ENCODE measurements at places on chromosomes 1 and 21.

- DNase-seq, result no peak
These were observed 52.8 kb downstream of the DPT start for GRCh38 chr1:168676029-168676812.

GRCh38 chr1:6860401-6860800, 75.1 kb downstream of the CAMTA1 start:
- no peak for DNase-seq

GRCh38 chr1:7084232-7084894, 299.1 kb downstream of the CAMTA1 start:
- no peak for DNase-seq

- no peak for DNase-seq
These were observed 91.5 kb upstream of the GCLM start for GRCh38 chr1:94000510-94001282.

DNA sequence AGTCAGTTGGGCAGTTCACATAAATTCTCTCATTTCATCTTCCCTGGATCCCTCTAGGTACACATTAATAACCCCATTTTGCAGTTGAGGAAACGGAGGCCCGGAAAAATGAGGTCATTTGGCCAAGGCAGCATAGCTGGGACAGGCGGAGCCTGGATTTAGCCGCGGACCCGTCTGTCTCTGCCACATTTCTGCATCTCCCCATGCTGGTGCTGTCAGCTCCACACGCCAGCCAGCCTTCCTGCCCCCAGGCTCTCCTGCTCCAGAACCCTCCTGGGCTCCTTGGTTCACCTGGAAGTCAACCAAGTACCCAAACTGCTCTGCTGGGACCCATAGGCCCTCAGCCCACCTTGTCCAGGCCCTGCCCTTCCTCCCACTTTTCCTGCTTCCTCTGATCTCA, 7.6 kb downstream of the FOXO6 start:
- DNase-seq, result no peak

- no peak for DNase-seq
These were observed 6.3 kb downstream of the NGF start for GRCh38 chr1:115331558-115332331.

DNA sequence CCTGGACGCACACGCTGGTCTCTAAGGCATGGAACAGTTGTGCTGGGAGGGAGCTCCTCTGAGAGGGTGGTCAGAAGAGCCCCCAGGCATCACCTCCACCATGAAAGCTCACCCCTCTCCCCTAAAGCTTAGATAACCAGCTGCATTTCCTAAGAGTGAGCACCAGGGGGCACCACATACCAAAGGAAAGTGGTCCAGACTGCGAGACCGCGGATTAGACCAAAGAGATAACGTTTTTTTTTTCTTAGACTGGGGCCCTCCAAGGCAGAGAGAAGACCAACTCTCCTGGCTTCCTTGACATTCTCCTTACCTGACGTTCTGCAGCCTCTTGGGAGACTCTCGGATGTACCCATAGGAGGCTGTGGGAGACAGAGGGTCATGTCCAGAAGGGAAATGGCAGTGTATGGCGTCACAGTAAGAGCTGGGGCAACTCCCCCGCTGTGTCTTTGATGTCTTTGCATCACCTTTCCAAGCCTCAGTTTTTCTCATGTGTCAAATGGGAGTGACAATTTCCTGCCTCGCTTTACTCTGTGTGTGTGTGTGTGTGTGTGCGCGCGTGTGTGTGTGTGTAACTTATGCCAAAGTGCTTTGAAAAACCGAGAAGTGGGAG, 12.3 kb upstream of the IFNLR1 start:
- peak; percentile 75 for DNase-seq

GRCh38 chr1:235366286-235366685, 941 bp upstream of the TBCE start:
- no peak for DNase-seq

GRCh38 chr1:182835806-182836205, 3.3 kb upstream of the DHX9 start:
- DNase-seq, result no peak

DNA sequence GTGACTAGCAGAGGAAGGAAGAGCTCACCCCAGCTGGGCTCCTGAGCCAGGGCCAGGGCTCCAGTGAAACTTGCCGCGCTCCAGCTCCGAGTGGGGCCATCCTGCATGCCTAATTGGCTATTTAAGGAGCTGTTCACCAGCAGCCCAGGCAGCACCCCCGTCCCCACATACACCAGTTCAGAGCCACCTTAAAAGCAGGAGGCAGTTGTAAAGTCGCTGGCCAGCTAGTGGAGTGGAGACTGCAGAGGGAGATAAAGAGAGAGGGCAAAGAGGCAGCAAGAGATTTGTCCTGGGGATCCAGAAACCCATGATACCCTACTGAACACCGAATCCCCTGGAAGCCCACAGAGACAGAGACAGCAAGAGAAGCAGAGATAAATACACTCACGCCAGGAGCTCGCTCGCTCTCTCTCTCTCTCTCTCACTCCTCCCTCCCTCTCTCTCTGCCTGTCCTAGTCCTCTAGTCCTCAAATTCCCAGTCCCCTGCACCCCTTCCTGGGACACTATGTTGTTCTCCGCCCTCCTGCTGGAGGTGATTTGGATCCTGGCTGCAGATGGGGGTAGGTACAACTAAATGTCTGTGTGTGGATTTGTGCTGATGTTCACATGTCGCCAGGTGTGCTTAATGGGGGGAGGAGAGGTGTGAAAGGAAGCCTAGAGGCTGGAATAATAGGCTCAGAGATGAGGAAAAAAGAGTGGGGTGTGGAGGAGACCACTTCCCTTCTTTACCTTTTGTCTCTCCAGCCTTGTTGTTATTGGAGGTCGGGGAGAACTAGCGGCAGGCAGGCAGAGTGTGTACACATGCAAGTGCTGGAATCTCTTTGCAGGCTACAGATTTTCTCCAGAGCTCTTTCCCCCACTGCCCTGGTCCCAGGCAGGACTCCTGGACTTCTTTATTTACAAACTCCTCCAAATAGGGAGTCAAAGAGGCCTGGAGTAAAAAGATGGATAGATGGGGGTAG, at the start of gene CA14:
Gene CA14 (plus strand): TSS at position 151 of the 962 bp plus-strand sequence. CDS start 355 bp downstream, at position 506.
- peak; percentile 25 for DNase-seq

GRCh38 chr21:15976807-15977206, 247.0 kb downstream of the USP25 start:
- peak; percentile 7 for DNase-seq

- no peak for DNase-seq
These were observed 6.4 kb upstream of the PROK1 start for GRCh38 chr1:110444561-110444960.

DNA sequence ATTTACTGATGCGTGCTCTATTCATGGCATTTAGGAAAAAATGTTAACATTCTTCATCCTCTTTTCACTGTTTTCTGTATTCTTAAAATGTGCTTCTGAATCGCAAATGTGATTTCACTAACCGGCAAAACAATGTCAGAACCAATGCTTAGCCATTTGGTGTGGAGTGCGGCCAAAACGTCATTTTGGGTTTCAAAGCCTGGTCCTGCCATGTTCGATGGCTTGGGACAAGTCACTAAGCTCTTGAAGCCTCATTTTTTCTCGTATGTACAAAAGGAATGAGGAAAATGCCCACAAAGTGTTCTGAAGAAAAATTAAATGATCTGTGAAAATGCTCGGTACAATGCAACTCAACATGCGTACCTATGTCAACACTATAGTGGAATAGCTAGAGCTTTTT, 175.3 kb downstream of the APP start:
- DNase-seq, result no peak

DNA sequence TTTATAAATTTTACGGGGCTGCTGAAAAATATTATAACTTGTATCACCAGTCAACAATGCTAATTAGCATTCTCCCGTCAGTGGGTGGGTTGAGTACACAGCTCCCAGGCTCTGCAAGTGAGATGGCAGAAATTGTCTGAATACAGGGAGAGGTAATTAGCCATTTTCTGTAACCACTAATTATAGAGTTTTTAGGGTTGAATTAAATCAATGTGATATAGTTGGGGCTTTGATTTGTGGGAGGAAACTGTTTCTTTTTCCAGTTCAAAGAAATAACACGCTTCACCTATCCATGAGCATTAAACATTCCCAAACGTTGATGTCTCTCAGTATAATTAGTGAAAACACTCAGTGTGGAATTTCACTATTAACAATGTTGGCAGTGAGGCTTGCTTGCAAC, 1.5 kb downstream of the VANGL1 start:
- DNase-seq, result no peak

DNA sequence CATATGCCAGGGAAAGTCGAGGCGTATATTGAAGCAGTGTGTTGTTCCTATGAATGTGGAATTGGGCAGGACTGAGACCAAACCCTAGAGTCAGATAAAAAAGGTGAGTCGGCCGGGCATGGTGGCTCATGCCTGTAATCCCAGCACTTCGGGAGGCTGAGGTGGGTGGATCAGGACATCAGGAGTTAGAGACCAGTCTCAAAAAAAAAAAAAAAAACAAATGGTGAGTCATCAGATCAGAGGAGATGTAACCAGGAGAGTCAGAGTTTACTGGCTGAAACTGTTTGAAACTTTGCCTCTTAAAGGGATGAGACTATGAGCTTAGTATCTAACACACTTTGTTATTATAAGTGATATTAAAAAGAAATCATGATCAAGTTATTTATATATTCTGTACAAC, 26.4 kb upstream of the SYCP1 start:
- no peak for DNase-seq

DNA sequence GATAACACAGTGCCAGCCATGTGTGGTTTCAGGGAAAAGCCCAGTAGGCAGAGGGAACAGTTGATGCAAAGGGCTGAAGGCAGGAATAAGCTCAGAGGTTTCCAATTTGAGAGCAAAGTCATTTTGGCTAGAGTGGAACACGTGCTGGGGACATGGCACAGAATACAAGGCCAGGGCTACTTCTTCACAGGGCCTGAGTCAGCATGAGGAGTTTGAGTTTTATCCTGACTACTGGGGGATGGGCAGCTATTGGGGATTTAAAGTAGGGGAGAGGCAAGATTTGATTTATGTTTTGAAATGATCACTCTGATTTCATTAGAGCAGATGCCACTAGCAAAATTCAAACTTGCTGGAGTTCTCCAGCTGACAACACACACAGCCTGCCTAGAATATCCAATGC, 241.1 kb upstream of the CSF3R start:
- no peak for DNase-seq

GRCh38 chr21:34579411-34579810, 35.5 kb downstream of the RCAN1 start:
- DNase-seq, result no peak

DNA sequence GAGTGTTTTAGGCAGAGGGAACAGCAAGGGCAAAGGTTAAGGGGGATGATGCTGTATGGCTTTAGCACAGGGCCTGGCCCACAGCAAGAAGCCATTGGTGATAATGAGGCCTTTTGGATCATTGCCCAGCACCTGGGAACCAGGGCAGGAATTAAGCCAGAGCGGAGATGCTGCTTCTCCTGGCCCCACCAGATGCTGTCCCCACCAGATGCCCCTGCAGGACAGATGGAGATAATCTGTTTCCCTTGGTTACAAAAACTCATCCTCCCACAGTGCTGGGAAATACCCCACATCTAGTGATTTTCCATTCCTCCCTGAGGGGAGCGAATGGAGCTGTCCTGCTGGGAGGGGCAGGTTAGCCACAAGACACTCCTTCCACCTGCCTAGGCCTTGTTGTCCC, 18.8 kb downstream of the OPRD1 start:
- peak; percentile 82 for DNase-seq

- DNase-seq, result no peak
These were observed 17.1 kb downstream of the ACOT11 start for GRCh38 chr1:54565113-54565501.

- DNase-seq, result no peak
These were observed 23.4 kb downstream of the BCAR3 start for GRCh38 chr1:93658188-93658587.

DNA sequence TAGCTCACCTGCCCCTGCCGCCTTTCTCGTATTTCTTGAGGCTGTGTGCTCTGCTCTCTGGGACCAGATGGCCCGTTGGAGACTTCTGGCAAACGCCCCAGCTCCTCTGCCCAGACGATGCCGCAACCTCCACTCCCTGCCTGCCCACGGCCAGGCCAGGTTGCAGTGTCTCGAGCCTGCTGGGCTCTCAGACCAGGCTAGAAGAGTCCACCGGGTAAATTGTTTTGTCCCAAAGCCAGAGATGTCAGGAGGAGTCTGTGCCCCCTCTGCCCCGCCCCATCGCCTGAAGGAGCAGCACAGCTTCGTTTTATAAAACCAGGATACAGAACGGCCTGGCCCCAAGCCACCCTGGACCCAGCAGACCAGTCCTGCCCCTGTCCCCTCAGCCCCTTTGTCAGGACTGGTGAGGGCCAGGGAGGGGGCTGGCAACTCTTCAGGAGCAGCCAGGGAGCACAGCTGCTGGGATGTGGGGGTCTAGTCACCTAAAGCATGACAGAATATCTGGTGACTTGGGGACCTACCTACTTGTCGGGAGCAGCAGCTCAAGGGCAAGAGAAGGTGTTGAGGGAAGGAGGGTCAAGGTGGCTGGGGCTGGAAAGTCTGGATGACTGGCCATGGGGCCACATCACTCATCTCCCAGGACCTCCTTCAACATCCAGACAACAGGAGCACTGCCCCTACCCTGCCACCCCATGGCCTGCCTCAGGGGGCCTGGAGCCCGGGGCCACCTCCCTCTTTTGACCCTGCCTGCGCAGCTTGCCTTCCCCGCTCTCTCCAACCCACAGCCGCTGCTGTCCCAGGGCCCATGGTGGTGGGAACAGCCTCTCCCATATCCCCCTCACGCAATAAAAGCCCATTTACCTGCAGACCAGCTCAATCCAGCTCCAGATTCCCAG, 33.9 kb upstream of the LBR start:
- peak; percentile 76 for DNase-seq

DNA sequence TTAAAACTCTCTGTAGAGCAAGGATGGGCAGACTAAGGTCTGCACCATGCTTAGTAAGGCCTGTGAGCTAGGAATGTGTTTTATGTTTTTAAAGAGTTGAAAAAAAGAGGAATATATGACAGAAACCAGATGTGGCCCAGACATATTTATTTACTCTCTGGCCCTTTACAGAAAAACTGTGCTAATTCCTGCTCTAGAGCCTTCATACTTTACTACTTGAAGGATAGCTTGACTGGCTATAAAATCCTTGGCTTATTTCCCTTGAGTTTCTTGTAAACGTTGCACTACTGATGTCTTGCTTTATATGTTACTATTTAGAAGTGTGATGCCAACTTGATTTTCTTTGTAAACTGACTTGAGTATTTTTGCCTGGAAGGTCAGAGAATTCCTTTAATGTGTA, 33.5 kb downstream of the CTBS start:
- DNase-seq, result no peak

GRCh38 chr1:41673806-41674205, 189.3 kb upstream of the EDN2 start:
- DNase-seq, result no peak

GRCh38 chr1:225699336-225699735, 46.4 kb upstream of the ENAH start:
- no peak for DNase-seq

DNA sequence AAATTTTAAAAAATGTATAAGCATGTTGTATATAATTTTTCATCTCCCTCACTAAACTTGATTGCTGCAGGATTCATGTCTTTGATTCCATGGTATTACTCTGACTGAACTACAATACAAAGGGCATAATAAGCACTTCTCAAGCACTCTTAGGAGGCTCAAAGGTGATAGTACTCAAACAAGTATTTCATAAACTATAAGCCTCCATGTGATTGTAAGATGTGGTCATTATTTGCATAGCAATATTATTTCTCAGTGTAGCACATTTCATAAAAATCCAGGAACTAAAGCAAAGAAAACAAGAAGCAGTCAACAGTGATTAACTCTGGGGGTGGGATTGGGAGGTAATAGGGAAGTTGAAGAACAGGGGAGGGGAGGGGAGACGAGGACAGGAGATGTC, 106.2 kb upstream of the DPT start:
- no peak for DNase-seq

- no peak for DNase-seq
These were observed 94.4 kb downstream of the DNM3 start for GRCh38 chr1:171935664-171936063.
